ENCODE measurements at places on chromosomes 7 and 10.
A peak's percentile ranks its signal among the peaks of the same experiment; 100 is the strongest.

DNA sequence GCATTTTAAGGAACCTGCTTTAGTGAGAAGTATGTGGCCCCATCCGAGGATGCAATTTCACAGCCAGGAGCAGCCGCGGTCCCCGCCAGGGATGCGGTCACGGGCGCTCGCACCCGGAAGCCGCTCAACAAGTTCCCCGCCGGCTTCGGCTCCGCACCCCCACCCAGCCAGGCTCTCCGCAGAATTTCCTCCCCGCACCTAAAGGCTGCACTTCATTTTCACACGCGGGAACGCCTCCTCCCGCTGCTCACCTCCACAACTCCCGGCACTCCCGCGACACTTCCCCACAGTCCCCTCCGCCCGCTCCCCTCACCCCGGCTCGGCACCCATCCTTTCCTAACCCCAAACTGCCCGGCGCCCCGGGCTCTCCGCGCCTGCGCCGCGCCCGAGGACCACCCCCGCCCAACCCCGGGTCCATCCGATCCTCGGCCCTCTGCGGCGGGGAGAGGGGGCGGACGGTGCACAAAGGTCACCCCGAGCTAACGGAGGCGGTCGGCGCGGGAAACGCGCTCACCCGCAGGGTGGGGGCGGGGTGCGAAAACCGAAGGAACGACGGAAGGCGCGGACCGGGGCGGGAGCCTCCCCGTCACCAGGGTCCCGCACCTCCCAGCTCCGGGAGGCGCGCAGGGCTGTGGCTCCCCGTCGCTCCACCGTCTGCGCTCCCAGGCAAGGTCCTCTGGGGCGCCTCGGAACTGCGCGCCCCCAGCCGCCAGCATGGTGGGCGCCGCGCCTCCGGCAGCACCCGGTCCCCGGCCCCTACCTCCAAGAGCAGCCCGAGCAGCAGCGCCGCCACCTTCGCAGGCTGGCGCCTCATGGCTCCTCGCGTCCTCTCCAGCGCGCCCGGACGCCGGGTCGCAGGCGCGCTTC is 558 bp downstream of the VOPP1 start:
- no peak for DNase-seq

DNA sequence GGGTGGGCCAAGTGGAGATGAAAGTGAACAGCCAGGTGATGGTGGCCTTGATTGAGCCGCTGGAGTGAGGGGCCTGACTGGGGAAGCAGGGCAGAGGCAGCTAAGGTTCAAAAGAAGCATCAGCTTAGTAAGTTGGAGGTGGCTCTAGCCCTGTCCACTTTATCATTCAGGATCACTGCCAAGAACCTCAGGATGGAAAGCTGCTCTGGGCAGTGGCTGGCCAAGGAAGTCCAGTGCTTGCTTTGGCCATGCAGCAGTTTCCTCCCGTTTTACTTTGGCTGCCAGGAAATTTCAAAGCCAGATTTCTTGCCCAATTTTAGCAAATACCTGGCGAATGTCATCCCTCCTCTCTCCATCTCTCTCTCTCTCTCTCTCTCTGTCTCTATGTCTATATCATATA is 384.9 kb downstream of the PLXNA4 start:
- no peak for DNase-seq

GRCh38 chr10:124066781-124067714 is 26.4 kb downstream of the CHST15 start:
- DNase-seq: no peak

- DNase-seq: peak; percentile 37
Observed at GRCh38 chr10:78756604-78757343, 312.0 kb upstream of the ZMIZ1 start.

DNA sequence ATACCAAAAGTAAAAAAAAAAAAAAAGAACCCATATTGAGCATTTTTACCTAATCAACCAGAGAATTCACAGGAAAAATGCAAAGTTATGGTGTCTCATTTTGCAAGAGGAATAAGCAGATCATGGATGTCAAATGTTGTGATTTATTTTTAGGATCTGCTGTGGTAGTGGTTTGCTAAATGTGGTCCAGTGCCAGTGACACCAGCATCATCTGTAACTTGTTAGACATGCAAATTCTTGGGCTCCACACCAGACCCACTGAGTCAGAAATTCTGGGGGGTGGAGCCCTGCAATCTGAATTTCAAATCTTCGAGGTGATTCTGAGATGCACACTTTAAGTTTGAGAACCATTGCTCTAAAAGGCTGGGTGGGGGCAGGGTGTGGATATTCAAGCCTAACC is 30.1 kb upstream of the ZEB1 start:
- DNase-seq: no peak

DNA sequence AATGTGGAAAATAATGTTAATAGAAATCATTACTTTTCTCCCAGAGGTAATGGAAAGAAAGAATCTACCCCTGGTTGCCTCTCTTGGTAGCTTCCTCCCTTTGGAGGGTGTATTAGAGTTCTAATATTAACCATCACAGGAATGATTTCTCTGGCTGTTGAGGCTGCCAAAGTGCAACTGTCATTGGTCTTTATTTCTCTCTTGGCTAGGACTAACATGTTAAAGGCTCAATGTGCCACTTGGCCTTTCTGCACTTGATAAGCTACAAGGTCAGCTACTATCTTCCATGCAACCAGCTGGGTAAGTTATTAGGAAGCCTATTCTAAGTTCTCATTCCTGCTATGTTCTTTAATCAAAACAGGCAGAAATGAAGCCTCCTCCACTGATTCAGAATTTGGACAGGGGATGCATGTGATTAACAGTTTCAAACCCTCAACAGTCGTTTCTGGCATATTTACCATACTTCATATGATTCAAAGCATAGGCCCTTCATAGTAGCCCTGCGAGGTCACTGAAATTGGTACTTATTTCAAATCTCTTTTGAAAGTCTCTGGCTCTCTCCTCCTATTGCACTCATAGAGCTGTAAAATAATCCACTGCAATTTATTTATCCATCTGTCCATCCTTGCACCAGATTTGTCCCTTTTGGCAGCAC is 645.0 kb downstream of the SORCS1 start:
- no peak for DNase-seq

GRCh38 chr10:66837335-66837734 is 88.5 kb upstream of the LRRTM3 start:
- DNase-seq: no peak

DNA sequence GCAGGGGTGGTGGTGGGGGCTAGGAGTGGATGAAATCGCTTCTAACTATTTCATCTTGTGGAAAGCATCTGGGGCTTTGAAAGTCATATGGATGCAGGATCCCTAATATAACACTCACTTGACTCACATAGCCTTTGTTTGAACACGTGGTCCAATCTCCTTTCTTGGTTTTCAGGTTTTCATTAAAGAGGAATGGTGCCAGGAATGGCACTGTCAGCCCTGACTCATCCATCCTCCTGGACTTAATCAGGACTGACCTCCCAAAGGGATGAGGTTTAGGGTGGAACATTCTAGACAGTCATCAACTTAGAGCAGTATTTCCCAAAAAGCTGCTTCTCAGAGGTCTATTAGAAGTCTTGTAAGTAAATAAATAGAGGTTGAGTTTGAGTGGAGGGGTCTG is 162.0 kb upstream of the PLXNA4 start:
- no peak for DNase-seq

DNA sequence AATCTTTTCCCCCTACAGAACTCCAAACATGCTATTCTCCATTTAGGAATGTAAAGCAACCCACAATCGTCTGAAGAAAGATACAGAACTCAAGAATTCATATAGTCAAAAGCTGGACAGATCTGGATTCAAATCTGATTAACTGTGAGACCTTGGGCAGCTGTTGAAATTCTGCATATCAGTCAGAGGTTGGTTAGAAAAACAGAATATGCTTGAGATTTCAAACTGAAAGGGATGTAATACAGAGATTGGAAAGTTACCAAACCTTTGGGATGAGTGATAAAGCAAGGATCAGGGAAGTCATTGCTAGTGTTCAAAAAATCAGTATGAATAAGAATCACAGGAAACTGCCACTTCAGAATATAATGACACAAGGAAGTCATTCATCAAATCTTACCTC is 406.6 kb downstream of the HTR7 start:
- no peak for DNase-seq

DNA sequence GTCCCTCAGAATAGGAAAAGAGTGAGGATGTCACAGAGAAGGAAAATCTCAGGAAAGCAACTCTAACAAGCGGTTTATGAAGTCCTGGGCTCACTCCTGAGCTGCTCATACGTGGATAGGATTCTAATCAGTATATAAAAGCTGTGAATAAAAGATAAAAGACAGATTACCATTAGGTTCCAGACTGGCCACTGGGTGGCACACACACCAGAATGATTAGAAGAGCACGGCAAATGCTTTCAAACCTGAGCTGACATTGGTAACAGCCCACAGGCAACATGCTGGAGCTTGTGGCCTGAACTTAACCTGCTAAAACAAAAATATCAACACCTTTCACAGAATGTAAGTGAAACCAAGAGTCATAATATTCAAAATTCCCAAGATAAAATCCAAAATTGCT is 370.8 kb downstream of the GRID1 start:
- no peak for DNase-seq

DNA sequence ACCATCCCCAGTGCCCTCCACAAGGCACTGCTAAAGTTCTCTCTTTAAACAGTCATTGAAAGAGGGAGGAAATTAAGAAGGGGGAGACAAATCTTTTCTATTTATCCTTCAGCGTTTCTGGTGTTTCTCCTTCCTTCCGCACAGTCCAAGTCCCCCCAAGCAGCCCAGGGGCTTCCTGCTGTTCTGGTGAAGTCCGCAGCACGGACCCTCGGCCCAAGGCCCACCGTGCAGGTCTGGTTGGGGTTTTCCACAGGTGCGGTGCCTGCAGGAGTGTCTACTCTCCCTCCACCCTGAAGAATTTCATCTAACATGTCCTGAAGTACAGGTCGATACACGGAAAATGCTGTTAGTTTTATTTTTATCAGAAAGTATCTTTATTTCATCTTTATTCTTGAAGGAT is 34.1 kb upstream of the KNDC1 start:
- DNase-seq: no peak

- DNase-seq: no peak
Observed at GRCh38 chr7:47807126-47807525, 141.1 kb downstream of the PKD1L1 start.

GRCh38 chr10:51377070-51377931 is 303.0 kb downstream of the PRKG1 start:
- no peak for DNase-seq

GRCh38 chr10:101041252-101041761 is 10.3 kb downstream of the SFXN3 start:
- no peak for DNase-seq

GRCh38 chr10:43264965-43265798 is 1.7 kb downstream of the RASGEF1A start:
- DNase-seq: no peak

GRCh38 chr7:129741743-129742213 is 130.3 kb downstream of the NRF1 start:
- DNase-seq: no peak

DNA sequence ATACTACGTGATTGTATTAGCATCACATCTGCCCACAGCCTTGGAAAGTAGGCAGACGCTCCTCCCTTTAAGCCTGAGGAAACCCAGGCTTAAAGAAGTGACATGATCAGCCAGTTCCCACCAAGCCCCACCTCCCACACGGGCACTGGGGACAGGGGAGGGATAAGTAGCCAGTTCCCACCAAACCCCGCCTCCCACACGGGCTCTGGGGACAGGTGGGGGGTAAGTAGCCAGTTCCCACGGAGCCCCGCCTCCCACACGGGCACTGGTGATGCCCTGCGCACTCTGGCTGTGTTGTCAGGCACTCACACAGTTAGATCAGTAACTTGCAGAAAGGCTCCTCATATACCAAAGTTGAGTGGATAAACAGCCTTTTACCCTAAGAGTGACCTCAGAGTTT is 606.8 kb downstream of the PTPRN2 start:
- no peak for DNase-seq

DNA sequence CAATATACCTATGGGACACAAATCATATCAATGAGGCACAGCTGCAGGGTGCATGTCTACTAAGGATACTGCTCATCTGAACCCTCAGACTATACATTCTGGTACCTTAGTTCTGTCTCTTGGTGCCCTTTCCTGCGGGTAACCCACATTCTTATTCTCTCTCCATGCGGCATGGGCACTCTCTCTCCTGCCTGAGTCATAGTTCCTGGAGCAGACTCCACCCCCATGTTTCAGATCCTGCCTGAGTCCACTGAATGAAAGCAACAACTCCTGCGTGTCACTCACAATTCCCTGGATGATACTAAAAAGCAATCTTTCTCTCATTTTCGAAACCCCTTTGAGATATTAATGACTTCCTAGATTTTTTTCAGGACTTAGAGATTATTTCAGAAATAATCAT is 653.1 kb upstream of the C7orf33 start:
- DNase-seq: no peak

GRCh38 chr10:71303569-71303907 is 15.5 kb upstream of the SLC29A3 start:
- DNase-seq: no peak

DNA sequence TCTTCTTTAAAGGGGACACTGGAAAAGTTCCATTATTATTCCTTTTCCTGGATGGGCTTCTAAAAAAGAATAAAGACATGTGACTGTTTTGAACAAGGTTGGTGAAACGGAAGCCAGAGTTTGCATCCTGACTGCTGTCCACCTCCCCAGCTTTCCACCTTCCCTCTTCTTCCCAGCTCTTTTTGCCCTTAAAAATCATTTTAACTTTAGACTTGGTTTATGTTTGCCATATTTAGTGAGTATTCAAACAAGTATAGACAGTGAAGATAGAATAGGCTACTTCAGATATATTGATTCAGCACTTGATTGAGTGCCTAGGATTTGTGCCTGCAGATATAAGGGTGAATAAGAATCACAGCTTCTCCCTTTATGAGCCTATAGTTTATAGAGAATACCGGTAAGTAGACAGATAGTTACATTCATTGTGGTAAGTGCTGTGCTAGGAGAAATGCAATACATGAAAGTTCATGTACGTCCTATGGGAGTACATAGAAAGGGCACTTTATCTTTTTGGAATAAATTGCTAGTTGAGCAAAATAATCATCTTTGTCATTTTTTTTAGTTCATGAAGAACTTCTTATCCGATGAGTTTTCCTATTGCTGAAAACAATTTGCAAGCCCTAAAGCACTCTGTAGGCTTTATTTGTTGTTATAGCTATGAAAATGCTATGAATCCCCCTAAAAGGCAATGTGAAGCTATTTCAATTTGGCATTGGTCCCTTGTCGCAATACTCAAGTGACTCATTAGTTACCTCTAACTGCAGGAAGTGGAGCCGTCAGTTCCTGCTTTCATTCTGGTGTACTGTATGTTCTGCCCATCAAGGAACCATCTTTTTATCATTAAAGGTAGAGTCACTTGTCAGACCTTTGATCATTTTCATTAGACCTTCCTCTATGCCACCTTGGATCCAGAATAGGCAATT is 57.2 kb upstream of the STRIP2 start:
- no peak for DNase-seq

DNA sequence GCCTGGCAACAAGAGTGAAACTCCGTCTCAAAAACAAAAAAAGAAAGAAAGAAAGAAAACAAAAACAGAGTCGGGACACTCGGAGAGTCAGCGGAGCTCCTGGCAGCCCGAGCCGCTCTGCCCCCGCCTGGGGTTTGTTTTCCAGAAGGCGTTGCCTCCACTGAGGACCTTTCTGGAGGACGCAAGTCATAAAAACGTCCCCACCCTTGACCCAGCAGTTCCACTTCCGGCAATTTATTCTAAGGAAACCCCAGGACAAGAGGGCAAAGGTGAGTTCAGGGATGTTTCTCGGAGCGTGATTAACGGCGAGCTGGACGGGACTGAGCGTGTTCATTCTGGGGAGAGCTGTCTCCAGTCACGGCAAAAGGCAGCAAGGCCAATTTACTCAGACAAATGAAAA is 27.0 kb upstream of the SUN1 start:
- DNase-seq: no peak

GRCh38 chr10:112227331-112227987 is 43.9 kb upstream of the GPAM start:
- no peak for DNase-seq

Measured in esophagus squamous epithelium (tissue), 5 donors.